Left forelimb (tissue), 1 donor: ENCODE measurements at places on chromosomes 5 and 9.

DNA sequence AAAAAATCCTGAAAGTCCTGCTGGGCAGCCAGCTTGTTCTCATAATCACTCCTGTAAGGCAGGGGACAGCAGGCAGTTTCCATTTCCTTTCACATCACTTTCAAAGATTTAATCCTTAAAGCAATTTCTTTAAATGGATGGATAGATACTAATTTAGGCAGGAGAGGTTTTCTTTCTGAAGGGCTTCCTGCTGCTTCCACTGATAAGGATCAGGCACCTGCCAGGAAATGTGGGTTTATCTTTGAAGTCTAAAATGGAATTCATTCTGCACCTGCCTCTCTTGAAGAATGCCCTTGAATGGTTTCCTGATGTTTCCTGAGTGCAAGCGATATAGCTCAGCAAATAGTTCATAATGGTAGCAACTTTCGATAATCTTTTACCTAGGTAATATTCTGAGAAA lies 64.5 kb downstream of the STARD4 start:
- no peak for DNase-seq

GRCh38 chr5:146076455-146076854 lies 28.9 kb downstream of the PLAC8L1 start:
- DNase-seq: no peak

GRCh38 chr9:137722481-137722880 lies 103.7 kb downstream of the EHMT1 start:
- DNase-seq: no peak

DNA sequence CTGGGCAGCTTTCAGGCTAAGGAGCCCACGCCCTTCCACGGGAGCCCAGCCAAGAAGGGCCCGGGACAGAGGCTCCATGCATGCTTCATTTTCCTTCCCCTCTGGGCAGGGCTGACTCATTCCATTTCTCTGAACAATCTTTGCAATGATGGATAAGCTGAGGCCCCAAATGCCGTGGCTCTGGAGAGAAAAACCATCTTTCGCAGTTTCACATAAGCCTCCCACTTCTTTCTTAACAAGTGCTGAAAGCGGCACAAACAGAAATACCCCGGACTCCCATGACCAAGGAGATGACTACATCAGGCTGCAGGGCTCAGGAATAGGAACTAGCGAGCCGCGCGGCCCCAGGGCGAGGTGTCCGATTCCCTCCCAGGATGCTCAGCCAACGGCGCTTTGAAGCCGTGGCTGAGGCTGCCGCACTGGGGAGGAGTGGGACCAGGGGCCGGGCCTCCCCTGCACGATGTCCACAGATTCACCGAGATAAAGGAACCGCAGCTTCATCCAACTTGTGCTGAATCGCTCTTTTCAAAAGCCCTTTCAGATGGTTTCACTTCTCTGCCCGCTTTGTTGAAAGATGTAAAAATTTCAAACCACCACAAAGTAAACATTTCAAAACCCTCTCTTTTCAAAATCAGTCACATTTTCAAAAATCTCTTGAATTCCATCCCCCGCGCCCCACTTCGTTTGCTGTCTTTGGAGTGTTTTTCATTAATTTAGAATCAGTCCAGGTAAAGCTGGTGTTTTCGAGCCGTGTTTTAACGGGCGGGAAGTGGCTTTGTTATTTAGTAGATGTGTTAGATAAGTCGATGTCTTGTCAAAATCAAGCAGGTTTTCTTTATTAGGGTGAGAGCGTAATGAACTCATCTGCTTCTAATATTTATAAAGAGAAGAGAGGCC lies 96.5 kb upstream of the LMX1B start:
- peak; percentile 77 for DNase-seq

DNA sequence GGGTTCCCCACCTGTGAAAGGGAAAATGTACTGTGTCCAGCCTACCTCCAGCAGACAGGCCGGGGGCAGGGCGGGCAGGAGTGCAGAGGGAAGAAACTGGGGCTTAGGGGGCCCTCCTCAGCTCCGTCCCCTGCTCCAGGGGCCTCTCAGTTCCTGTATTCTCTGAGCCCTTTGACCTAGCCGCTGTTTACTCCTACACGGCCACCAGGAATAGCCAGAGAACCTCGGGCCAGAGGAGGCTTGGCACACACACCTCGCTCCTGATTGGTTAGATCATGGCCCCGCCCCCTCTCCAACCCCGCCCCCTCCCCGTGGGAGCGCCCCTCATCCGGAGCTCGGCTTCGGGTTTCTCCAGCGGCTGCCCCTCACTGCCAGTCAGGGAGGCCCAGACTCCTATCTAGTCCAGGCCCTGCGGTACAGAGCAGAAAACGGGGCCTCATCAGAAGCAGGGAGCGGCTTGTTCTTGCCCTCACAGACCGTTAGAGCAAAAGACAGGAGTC lies 2.2 kb downstream of the ST6GALNAC6 start:
- peak; percentile 89 for DNase-seq

DNA sequence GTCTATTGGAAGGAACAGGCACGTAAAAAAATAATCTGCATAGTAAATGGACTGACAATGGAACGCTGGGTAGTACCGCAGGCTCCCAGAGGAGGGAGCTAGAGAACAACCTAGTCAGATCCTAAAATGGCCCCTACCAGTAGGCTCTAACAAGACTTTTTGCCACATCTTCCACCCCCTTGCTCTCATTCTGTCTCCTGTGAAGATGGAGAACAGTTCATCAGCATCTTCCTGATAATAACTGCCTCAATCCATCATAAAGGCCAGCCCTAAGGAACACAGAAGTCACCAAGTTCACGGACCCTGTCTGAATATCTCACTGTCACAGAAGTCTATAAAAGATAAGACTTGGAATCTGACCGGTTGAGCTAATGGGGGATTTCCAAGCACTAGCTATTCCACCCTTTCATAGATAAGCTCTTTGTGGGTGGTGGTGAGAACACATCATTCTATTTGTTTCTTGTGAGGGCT lies 133.4 kb downstream of the SLC1A3 start:
- DNase-seq: no peak

DNA sequence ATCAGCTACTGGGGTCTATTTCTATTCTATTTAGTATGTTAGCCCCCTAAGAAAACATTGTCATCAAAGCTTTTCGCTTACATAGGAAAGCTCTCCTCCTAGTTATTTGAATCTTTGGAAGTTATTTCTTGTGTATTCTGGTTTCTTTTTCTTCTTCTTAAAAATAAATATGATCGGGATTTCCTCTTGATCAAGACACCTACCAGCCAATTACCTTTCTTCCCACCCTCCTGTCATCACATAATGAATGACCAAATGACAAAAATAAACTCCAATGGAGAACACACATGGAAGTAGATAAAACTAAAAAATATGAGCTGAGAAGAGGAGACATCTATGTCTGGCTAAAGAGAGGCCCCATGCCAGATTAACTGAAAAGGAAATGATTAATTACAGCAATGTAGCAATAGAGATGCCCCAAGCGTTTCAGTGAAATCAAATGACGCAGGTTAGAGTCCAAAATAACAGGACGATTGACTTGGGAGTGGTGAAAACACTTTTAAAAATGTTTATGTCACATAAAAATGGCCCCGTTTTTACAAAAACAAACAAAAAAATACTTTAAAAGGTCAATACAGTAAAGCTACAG lies 59.5 kb upstream of the PCSK1 start:
- DNase-seq: no peak

- DNase-seq: no peak
Measured at GRCh38 chr5:155780260-155780659, 546.7 kb upstream of the SGCD start.

DNA sequence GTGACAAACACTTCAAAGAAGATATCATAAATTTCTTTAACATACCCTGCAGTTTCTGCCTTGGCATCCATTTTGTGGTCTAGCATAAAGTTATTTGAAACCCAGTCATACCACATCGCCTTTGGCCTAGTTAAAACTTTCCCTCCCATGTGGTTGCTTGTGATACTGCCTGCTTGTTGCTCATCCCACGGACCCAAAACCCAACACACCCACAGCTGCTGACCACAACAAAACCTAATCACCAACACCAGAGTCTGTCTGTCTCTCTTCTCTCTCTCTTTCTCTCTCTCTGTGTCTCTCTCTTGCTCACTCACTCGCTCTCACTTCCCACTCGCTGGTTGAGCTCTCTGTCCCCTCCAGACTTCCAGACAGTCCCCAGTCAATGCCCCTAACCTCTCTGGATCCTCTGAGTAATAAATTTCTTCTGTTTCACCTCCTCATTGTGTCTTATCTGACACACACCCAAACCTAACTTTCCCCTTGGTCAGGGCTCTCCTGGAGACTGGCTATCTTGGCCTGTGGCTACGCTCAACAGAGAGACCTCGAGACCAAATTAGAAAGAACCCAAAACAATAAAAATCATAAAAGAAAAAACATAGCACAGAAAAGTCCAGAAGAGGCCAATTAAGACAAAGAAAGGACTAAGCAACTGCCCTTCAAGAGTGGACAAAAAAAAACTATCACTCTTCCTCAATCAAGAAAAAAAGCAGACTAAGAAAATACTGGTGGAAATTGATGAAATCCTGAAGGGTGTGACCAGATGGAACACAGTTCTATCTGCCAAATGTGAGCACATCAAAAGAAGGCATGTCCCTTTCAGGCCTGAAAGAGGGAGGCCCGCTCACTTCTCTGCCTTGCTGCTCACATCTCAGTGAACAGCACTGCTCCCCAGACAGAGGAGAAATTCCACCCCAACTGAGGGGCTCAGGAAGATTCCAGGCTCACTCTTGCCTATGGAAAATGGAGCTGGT lies 41.5 kb downstream of the TTLL11 start:
- no peak for DNase-seq

DNA sequence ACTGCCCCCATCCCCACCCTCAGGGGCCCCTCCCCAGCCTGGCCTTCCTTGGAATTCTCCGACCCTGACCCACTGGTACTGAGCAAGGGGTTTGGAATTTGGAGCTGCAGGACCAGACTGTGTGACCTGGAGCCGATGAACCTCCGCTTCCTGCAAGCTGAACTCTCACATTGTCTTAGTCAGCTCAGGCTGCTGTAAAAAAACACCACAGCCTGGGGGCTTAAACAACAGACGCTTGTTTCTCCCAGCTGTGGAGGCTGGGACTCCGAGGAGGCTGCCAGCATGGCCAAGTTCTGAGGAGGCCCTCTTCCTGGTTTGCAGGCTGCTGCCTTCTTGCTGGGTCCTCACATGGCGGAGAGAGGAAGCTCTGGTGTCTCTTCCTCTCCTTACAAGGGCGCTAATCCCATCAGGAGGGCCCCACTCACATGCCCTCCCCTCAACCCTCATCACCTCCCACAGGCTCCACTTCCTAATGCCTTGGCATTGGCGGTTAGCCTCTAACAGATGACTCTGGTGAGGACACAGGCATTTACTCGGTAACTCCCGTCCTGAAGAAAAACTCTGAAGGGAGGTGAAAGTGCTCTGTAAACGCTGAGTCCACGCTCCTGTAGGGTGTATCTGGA lies 42.4 kb downstream of the C5orf15 start:
- DNase-seq: no peak

GRCh38 chr5:132426525-132427138 lies 57.1 kb downstream of the SLC22A5 start:
- DNase-seq: no peak

- DNase-seq: no peak
Measured at GRCh38 chr5:113271015-113271414, 163.8 kb downstream of the TSSK1B start.

DNA sequence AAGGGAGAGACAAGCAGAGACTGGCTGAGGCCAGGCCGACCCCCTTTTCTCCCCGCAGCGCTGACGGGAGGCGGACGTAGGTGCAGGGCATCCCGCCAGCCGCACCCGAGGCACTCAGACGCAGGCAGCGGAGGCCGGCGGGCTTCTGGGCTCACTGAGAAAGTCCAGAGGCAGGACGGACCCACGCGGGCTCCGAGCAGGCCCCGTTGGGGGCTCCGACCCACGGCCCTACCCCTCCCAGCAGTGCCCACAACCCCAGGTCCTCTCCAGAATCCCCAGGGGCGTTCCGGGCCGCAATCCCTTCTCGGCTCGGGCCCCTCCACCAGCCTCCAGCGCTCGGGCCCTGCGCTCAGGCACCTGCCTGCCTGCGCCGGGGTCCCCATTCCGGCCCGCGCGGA lies 543 bp downstream of the MTMR12 start:
- DNase-seq: peak; percentile 79

DNA sequence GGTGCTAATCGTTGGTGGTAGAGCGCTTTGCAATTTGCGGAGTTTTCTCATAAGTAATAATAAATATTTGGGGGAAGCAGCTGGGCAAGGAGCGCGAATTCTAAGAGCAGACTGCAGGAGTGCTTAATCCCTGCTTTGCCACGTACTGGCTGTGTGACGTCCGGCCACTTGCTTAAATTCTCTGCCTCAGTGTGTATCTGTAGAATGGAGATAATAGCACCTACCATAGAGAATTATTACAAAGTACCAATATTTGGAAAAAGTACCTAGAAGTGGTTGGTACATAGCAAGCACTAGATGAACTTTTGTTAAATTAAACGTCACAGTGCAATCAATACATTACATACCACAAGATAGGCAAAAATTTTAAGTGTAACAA lies 598 bp upstream of the TMED7 start:
- no peak for DNase-seq

GRCh38 chr5:146622391-146622790 lies 106.4 kb upstream of the GPR151 start:
- no peak for DNase-seq

DNA sequence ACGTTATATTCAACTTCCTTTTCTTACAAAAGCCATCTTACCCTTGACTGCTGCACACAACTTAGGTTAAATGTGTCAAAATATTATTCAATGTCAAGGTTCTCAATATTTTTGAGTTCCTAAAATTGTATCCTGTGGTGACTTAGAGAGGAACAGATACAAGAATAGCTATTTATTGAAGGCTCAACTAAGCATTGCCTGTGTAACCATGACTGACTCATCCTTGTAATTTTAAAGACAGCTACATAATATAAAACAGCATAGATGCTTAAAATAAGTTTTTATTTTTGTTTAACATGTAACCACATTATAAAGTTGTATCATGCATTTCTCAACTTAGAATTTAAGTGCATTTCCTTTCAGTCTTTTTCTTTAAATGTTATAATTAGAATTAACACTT lies 312.9 kb upstream of the RGMB start:
- DNase-seq: no peak

DNA sequence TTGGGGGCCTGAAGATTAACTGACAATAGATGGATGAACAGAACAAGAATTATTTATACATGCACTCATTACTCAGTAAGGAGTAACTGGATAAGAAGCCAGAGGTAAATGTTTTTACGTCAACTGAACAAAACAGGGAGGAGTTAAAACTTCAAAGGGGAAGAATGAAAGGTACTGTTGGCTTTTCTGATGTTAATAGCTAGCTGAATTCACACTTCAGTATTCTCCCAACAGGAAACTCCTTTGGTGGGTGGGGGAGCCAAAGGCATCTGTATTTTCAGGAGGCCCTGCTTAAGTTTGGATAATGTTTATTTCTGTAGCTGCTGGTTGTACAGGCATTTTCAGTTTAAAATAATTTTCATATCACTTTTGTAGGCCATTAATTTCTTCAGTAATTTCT lies 23.2 kb upstream of the RFK start:
- DNase-seq: no peak

- no peak for DNase-seq
Measured at GRCh38 chr5:10839916-10840599, 79.0 kb upstream of the DAP start.

- no peak for DNase-seq
Measured at GRCh38 chr9:132773764-132774339, 103.6 kb downstream of the GTF3C4 start.
